A549 (cell line): ENCODE measurements at places on chromosomes 13 and 19. TPM values are rescaled to one million over a fixed set of nuclear protein-coding genes. Genes with fewer than 3 reads are reported as not detected.

The RNASEH2B gene
- 26.5 to 30.3 TPM (median 27.5 TPM) in 3 replicates for polyA plus RNA-seq

The KLK2 gene
- 0.14 to 0.36 TPM (median 0.21 TPM) in 3 replicates for polyA plus RNA-seq

The SIGLEC14 gene
- not detected in 3 replicates for polyA plus RNA-seq

The RFX1 gene
- polyA plus RNA-seq, result 4.9 to 5.4 TPM (median 4.9 TPM) in 3 replicates

The TGFBR3L gene
- 0.70 to 1.4 TPM (median 1.2 TPM) in 3 replicates for polyA plus RNA-seq

The ZNF440 gene
- polyA plus RNA-seq, result 0.03 to 0.04 TPM in 2 of 3 replicates, not detected in the other

The AP1M2 gene
- 44.8 to 53.1 TPM (median 45.0 TPM) in 3 replicates for polyA plus RNA-seq

The GJA3 gene
- 0.17 to 0.20 TPM (median 0.19 TPM) in 3 replicates for polyA plus RNA-seq
